Sigmoid colon (tissue), 7 donors: ENCODE measurements at places on chromosomes 4 and X. TPM values are rescaled to one million over a fixed set of nuclear protein-coding genes. Genes with fewer than 3 reads are reported as not detected.
A peak's percentile ranks its signal among the peaks of the same experiment; 100 is the strongest.

DNA sequence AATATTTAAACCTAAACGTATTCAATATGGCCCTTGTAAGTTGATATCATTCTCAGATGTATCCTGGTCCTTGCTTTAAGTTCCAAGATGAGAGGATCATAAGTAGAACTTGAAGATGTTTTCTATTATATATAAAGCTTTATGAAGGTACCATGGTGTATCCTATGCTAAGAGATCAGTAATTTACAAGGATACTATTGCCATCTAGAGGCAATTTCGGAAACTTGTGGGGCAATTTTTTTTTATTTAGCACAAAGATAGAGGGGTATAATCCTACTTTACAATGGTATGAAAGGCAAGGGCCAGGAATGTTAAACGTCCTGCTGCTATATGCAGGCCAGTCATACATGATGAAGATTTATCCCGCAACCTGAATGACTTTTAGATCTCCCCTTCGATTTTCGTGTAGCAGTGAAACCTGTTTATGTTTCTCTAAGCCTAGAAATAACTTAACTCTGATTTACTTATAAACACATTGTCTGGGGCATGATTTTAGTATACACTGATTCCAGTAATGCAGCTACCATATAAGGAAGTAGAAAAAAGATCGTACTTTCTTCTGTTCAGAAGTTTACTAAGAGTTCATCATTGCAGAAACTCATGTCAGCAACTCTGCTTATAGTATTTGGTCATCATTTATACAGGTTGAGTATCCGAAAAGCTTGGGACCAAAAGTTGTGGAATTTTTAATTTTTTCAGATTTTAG, 2.6 kb downstream of the SLC25A31 start:
- no peak for DNase-seq

GRCh38 chrX:68234171-68234910, 199.0 kb downstream of the OPHN1 start:
- no peak for DNase-seq

DNA sequence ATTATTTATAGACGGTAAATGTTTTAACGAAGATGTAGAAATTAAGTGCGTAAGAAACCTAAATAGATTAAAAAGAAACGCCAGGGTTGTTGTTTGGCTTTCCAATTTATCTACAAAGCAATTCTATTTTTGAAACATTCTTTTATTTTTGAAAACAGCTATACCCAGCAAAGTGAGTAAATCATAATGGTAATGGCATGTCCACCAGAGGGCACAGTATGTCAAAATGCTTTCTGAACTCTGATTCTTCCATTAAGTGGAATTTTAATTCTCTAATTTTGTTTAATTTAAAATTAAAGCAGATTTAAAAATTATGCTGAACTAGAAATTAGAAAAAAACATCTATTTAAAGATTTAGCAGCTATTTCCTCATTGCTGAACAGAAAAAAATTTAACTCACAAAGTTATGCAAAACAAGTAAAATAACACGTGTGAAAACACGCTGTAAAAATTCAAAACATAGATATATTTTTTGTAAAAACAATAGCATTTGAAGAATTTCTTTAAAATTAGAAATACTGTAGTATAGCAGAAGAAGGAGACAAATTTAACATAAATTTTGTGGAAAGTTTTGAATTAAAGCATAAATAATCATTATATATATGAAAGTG, 26.5 kb downstream of the RASSF6 start:
- no peak for DNase-seq

DNA sequence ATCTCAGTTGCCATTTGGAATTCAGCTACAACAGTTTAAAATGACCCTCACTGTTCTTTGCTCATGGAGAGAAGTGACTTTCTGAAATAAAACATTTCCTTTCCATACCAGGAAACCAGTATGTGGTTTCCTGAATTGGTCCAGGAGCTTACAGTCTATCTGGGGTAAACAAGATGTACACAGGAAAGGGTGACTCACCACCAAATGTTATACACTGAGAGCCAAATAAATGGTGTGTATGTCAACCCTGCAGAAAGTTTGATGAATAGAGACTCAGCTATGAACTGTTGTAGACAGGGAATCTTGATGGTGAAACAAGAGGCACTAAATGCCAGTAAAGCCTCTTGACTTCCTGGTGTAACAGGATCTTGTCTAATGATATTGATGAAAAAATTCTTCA, 100.4 kb downstream of the HS6ST2 start:
- DNase-seq: no peak

GRCh38 chrX:3651277-3651676, 62.2 kb downstream of the PRKX start:
- no peak for DNase-seq

GRCh38 chr4:106583567-106583966, 215.0 kb upstream of the GIMD1 start:
- DNase-seq: no peak

DNA sequence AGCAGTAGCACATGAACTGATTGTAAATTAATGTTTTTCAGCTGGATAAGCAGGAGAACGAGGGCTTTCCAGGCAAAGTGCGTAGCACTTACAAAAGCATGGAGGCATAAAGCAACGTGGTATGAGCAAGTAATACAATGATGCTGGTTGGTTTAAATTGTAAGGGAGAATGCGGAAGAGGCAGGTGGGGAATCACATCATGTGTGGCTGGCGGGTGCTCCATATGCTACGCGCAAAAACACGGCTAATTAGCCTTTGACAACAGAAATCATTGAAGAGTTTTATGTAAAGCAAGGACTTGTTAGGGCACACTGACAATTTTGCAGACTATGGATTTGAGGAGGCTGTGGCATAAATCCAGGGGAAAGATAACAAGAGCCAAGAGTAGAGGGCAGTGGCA, 14.6 kb downstream of the SYTL4 start:
- DNase-seq: no peak

GRCh38 chrX:23633834-23634580, 33.3 kb upstream of the PRDX4 start:
- no peak for DNase-seq

DNA sequence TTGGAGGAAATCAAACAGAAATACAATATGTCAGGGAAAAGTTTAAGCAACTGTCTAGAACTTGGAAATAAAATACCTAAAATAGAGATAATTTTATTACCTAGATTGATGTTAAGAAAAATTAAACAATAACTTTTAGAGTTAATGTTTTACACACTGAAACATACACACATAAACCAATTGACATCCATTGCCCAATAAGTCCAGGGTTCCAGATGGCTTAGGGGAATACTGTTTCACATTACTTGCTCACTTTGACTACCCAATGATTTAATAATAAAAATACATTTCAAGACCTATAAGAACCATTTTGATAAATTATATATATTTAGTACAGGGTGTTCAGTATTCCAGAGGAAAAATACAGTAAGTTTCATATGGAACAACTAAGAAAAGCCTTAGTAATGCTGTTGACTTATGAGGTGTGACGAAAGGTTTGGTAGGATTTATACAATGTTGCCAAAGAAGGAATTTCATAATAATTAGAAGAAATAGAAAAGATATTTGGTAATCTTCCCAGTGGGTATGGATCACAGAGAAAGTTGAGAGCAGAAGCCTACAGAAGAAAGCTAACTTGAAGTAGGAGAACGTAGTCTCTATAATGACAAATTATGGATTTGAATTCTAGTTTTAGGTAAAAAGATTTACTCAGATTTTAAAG, 23.0 kb upstream of the UGT2B4 start:
- DNase-seq: no peak

DCHS2 gene
- 20.6 TPM for total RNA-seq

AWAT2 gene
- total RNA-seq: not detected

DNA sequence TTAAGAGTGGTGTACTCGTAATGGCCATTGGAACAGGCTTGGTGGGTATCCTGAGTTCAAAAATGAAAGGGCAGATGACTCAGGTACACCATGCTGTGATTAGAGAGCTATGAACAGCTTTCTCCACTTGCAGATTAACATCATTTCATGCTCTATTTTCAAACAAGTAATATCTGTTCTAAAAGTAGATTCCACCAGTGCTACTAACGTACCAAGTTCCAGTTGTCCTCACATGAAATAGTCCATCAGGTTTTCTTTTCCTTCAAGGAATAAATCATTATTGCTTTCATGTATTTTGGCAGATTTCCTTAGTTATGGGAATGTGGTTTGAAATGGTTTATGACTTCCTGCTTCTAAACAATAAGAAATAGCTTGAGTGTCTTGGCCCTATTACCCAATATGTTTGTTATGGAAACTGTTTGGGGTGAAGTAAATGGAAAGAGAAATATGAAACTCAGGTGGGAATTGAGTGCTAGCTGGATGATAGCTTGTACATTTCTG, 49.9 kb downstream of the PCDH7 start:
- no peak for DNase-seq

DNA sequence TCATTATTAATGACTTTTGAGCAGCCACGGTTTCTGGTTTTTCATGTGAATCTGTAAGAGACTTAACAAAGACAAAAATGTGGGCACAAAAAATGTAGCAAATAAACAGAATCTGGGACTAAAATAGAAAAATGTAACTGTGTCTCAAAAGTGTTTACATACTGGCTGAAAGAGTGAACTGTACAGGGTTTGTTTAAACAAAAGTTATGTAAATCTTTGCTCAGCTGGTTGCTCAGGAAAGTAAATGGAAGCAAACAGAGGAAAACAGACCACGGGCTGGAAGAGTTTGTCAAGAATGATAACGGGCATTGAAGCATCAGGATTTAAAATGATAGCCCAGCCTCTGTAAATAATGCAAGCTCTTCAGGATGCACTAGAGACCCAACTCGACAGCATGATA, 921.8 kb upstream of the FTHL17 start:
- DNase-seq: no peak

GRCh38 chrX:68498508-68499379, at the start of gene YIPF6:
Gene YIPF6 (plus strand): TSS chrX:68499051. CDS start chrX:68499067, 16 bp downstream.
- peak; percentile 90 for DNase-seq

GRCh38 chrX:134622056-134622812, 36.0 kb downstream of the PLAC1 start:
- DNase-seq: no peak

DNA sequence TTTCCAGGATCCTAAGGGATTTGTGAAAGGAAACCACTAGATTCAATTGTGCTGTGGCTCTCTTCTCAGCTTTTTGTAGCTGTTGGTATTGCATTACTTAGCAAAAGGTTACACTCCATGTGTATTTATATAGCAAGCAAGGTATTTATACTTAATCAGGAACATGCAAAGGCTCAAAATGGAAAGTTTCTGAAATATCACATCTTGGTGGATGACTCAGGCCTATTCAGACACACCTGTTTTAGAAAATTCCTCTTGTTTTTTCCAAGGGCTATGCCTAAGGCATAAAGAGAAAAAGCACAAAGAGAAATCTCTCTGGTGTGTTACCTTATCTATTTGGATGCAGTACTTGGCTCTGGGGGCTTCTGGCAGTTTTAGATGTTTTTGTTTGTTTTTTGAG, 144.4 kb upstream of the GALNT7 start:
- DNase-seq: no peak

SRPX2 gene
- total RNA-seq: 22.2 TPM

GRCh38 chr4:140213749-140214148, 59.8 kb upstream of the MAML3 start:
- no peak for DNase-seq

DNA sequence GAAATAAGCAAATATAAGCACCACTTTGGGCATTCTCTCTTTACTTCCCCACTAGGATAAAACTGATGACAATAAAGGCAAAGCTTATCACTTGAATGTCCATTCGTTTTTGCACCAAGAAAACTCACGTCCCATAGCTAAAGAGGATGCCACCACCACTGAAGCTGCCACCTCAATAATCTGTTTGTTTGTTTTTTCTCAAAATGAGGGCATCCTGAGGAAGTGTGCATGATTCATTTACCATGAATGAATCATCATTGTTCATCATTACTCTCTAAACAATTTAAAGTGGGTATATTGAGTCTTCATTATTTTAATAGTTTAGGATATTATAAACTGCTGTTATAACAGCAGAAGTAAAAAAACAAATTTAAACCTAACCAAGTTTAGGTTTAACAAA, 168.2 kb downstream of the DCTD start:
- DNase-seq: no peak

GRCh38 chr4:181853881-181854511, 389.2 kb upstream of the TENM3 start:
- DNase-seq: no peak

DNA sequence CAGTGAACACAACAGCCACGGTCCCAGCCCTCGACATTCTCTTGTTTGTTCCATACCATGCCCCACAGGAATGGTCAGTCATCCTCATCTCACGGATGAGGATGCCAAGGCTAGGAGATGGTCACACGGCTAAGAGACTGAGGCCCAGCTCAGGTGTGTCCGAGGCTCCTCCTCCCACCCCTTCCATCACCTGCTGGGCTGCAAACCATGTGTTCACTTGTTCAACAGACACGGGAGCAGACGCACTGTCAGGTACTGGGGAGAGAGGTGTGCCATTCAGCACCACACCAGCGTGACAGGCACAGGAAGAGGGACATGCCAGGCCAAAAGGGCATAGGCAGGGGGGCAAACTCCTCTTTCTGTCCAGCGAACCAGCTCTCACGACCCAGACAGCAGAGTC, 45.9 kb downstream of the ABLIM2 start:
- no peak for DNase-seq

TRIM61 gene
- total RNA-seq: 2.8 TPM

MAGED1 gene
- 51.4 TPM for total RNA-seq

GRCh38 chrX:38596939-38597338, 35.6 kb downstream of the TSPAN7 start:
- DNase-seq: no peak

DNA sequence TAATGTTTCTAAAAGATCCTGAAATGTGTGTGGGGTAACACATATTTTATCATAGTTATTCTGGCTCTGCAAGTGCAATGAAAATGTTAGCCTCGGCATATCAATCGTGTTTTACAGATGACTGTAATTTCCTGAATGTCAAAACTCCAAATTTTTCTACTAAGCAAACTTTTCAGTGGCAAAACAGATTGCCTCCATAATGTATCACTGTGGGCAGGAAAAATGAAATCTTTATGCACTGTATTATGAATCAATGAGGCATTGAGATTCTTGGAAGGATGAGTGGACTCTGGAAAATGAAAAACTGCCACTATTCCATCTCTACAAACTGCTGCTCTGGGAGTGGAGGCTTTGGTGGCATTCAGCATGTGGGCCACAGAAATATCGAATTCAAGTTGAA, 160.1 kb upstream of the MBNL3 start:
- DNase-seq: no peak

- no peak for DNase-seq
Observed at GRCh38 chr4:2322841-2323240, 60.9 kb upstream of the MXD4 start.

DNA sequence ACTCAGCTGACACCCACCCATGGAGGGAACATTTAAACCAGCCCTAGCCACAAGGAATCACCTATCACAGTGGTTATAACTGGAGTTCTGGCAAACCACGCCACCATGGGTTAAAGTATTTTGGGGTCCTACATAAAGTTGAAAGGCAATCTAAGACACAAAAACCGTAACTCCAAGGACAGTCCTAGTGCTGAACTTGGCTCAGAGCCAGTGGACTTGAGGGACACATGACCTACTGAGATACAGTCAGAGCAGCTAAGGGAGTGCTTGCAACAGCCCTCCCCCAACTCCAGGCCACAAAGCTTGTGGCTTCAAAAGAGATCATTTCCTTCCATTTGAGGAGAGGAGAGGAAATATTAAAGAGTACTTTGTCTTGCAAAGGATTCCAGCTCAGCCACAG, 300.5 kb downstream of the FGF13 start:
- DNase-seq: no peak
